ENCODE measurements at places on chromosomes 3 and 15. TPM values are rescaled to one million over a fixed set of nuclear protein-coding genes. Genes with fewer than 3 reads are reported as not detected.
A peak's percentile ranks its signal among the peaks of the same experiment; 100 is the strongest.

- no peak overlapping the region for H3K4me3 ChIP-seq
- H3K4me1 ChIP-seq: peaks cover 3% of the 10 kb centered on the region
- H3K27ac ChIP-seq: no peak overlapping the region
Observed at GRCh38 chr3:36868614-36869436, 76.0 kb downstream of the TRANK1 start.

GRCh38 chr3:32540899-32541298 is 29.8 kb downstream of the DYNC1LI1 start:
- no peaks in the 10 kb centered on the region for H3K4me1 ChIP-seq
- no peaks in the 10 kb centered on the region for H3K27me3 ChIP-seq
- no peak for DNase-seq
- H3K27ac ChIP-seq: no peak overlapping the region
- H3K36me3 ChIP-seq: no peaks in the 10 kb centered on the region

GRCh38 chr3:184345317-184346144 is 8.1 kb downstream of the FAM131A start:
- peak; percentile 89 for DNase-seq
- no peaks in the 10 kb centered on the region for H3K27me3 ChIP-seq

- H3K4me3 ChIP-seq: no peak overlapping the region
- no peak for DNase-seq
- peaks cover 2% of the 10 kb centered on the region for H3K27me3 ChIP-seq
- H3K27ac ChIP-seq: no peak overlapping the region
Observed at GRCh38 chr3:186493525-186494255, 50.5 kb downstream of the CRYGS start.

- H3K4me3 ChIP-seq: no peak overlapping the region
- no peaks in the 10 kb centered on the region for H3K36me3 ChIP-seq
- no peaks in the 10 kb centered on the region for H3K4me1 ChIP-seq
- no peaks in the 10 kb centered on the region for H3K27me3 ChIP-seq
Observed at GRCh38 chr3:46059432-46059831, 32.1 kb upstream of the XCR1 start.

GRCh38 chr15:56469483-56469882 is 4.5 kb upstream of the MNS1 start:
- H3K27me3 ChIP-seq: no peaks in the 10 kb centered on the region
- no peak overlapping the region for H3K27ac ChIP-seq
- H3K4me1 ChIP-seq: no peaks in the 10 kb centered on the region
- DNase-seq: no peak
- H3K36me3 ChIP-seq: no peaks in the 10 kb centered on the region

- DNase-seq: no peak
- no peaks in the 10 kb centered on the region for H3K36me3 ChIP-seq
- peaks cover 67% of the 10 kb centered on the region for H3K4me1 ChIP-seq
- no peak overlapping the region for H3K4me3 ChIP-seq
Observed at GRCh38 chr15:70092464-70093027, 5.2 kb downstream of the TLE3 start.

- H3K4me1 ChIP-seq: peaks cover 8% of the 10 kb centered on the region
- no peaks in the 10 kb centered on the region for H3K36me3 ChIP-seq
- H3K27me3 ChIP-seq: no peaks in the 10 kb centered on the region
- H3K27ac ChIP-seq: no peak overlapping the region
Observed at GRCh38 chr15:29871401-29871800, 49.1 kb upstream of the TJP1 start.

GRCh38 chr3:49024449-49024848 is 2.5 kb downstream of the NDUFAF3 start:
- H3K27me3 ChIP-seq: no peaks in the 10 kb centered on the region
- peaks cover 32% of the 10 kb centered on the region for H3K4me1 ChIP-seq
- H3K4me3 ChIP-seq: no peak overlapping the region
- no peaks in the 10 kb centered on the region for H3K36me3 ChIP-seq
- H3K27ac ChIP-seq: no peak overlapping the region

GRCh38 chr3:184635126-184635525 is 73.5 kb downstream of the EPHB3 start:
- no peak for DNase-seq
- no peak overlapping the region for H3K4me3 ChIP-seq
- H3K27ac ChIP-seq: peak overlapping the region; percentile 22
- no peaks in the 10 kb centered on the region for H3K36me3 ChIP-seq

DNA sequence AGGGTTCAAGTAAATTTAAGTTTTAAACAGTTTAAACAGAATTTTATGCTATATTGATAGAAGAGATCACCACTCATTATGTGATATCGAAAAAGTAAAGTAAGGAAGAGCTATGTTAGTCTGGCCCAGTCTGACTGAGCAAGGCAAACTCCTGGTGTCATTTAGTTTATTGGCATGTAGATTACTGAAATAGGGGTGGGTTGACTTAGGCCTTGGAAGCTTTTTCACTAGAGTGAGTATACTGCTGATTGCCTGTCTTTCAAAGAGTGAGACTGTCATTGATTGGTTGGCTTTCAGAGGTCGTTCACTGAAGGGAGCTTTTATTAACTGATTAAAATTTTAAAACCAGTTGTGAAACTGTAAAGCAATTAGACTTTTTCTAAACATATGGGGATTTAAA is 294.5 kb downstream of the NAALADL2 start:
- no peaks in the 10 kb centered on the region for H3K4me1 ChIP-seq
- H3K36me3 ChIP-seq: no peaks in the 10 kb centered on the region
- H3K27ac ChIP-seq: no peak overlapping the region
- no peaks in the 10 kb centered on the region for H3K27me3 ChIP-seq
- no peak for DNase-seq

DNA sequence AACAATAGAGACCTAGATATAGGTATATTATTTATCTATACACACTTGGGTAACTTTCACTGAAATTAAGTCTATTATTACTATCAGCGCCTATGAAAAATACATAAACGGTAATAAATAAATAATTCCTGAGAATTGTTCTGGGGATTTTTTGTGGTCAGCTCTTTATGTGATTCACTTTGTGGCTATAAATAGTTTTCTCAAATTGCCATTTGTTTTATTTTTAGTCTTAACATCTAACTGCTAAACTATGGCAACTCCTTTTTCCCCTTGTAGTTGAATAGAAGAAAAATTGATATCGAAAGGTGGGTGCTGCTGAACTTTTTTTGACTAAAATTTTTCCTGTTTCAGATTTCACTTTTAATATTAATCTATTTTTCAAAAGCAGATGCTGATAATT is 189.0 kb downstream of the VGLL3 start:
- H3K27ac ChIP-seq: no peak overlapping the region
- DNase-seq: no peak
- H3K36me3 ChIP-seq: no peaks in the 10 kb centered on the region
- no peaks in the 10 kb centered on the region for H3K27me3 ChIP-seq
- no peak overlapping the region for H3K4me3 ChIP-seq
- no peaks in the 10 kb centered on the region for H3K4me1 ChIP-seq

HRG gene
- total RNA-seq: 1.7 TPM

PLAAT1 gene
- total RNA-seq: 0.87 TPM

LTF gene
- 1.8 TPM for total RNA-seq

ACKR4 gene
- 1.8 TPM for total RNA-seq

CFAP100 gene
- not detected for total RNA-seq

ZDHHC19 gene
- total RNA-seq: not detected
